Fibroblast of skin of scalp (primary cell): ENCODE measurements at places on chromosomes 6 and 20.
A peak's percentile ranks its signal among the peaks of the same experiment; 100 is the strongest.

DNA sequence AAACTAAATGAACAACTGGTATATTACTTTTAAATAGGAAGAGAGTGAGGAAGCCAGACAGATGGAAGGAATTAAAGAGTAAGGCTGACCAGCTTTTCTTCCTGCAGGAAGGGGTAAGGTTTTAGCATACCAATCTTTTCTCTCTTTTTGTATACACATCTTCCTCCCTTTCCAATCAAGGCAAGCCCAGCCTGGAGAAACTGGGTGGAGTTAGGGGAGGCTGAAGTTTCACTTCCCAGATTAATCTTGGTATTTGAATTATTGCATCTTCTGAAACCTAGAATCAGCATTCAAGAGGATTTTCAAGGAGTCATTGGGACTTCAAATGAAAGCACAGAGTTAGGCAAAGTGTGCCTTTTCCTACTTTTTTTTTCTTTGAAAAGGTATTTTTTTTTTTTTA is 33.1 kb downstream of the TMEM14A start:
- no peak for DNase-seq

DNA sequence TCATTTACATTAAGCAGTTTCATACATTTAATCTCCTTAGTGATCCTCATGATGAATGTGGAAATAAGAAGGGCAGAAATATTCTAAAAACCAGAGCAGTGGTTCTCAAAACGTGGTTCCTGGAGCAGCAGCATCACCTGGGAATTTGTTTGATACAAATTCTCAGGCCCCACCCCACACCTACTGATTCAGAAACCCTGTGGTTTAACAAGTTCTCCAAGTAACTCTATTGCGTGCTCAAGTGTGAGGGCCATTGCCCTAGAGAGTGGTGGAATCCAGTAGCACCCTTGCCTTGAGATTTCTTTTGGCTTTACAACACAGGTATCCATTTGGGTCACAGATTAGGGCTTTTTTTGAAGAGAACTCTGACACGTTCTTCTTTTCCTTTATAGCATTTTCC is 354.6 kb upstream of the FLRT3 start:
- no peak for DNase-seq

DNA sequence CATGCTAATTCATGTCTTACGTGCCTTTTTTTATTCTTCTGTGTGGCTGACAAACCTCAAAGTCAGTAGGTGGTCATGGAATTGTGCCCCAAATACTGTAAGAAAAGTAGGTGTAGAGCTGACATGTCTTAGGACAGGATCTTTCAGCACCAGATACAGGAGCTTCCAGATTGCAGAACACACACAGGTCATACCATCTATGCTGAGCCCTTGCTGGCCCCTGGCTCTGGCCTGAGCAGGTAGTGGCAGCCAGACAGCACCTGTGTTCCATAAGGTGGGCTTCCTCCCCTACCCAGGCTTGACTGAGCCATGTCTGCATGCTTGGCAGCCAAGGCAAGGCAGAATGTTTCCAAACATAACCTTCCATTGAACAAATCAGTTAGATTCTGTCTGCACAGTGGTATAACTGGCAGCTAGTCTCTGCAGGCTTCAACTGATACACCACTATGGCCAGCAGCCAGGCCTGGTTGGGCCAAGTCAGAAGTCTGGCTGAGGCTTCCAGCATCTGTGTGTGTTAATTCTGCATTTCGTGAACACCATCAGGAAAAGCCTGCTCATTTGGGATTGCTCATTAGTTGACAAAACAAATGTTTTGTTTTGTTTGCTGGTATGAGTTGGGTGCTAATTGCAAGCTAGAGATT is 366.5 kb downstream of the FOXA2 start:
- DNase-seq: no peak

GRCh38 chr6:16238057-16238962 is at the start of gene GMPR:
Gene GMPR (plus strand): TSS chr6:16238587. CDS start chr6:16238694, 107 bp downstream.
- peak; percentile 42 for DNase-seq

- DNase-seq: no peak
Measured at GRCh38 chr6:97218912-97219311, 64.1 kb downstream of the MMS22L start.

DNA sequence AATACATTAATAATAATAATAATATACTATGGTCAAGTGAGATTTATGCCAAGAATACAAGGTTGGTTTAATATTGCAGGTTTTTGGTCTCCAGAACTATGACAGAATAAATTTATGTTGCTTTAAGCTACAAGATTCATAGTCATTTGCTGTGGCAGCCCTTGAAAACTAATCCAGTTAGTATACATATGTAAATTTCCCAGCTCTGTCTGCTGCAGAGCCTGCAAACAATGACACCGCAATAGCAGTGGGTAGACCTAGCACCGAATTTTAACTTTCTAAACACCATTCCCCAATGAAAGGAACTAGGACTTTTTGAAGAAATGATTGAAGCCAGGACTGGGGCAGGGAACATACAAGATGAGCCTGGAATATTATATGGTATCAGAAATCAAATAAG is 647.7 kb upstream of the NRSN1 start:
- DNase-seq: no peak

DNA sequence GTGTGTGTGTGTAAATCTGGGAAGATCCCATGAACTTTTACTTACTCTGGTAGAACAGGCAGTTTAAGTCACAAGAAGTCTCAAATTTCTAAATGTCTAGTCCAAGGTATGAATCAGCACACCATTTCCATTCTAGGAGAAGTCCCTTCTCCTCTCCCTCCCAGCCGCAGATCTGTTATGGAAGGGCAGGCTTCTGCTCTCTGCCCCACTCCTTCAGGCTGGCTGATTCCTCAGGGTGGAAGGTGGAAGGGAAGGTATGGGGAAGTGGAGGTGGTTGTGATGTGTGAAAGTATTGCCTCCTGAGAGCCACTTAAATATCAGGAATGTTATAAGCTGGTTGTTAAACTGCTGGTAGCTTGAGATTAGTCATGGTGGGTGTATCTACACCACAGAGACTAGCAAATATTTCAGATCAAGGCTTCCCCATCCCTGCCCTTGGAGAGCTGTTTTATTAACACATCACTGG is 44.5 kb upstream of the LAMA4 start:
- peak; percentile 85 for DNase-seq

GRCh38 chr20:5887386-5887785 is 62.9 kb downstream of the TRMT6 start:
- no peak for DNase-seq

GRCh38 chr6:169495601-169496000 is 206.2 kb downstream of the WDR27 start:
- peak; percentile 70 for DNase-seq

DNA sequence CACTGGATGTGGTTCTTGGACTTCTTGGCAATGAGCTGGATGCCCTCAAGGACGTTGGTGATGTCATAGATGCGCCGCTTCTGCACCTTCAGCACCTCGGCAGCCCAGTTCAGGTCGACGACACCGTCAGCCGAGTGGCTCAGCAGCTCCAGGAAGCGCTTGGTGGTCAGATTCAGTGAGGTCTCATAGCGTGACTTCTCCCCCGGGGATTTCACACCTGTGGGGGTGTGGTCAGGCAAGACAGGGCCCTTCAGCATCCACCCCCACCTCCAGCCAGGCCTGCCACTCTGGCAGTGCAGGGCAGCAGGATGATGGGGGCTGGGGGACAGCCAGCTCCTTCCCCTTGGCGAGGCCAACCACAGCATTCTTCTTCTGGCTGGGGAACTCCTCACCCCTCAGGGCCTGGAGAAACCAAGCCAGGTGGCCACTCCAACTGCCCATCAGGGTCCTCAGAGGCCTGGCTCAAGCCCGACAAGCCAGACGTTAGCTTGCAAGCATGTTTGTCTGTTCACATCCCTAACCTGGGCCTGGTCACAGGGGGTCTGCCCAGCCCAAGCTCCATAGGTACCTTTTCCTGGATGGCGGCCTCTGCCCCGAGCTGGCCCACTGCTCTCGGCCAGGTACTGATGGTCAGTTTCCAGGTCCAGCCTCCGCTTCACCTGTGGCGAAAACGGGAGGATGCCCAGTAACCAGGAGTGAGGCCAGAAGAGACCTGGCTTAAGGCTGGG is 5.7 kb upstream of the NECAB3 start:
- no peak for DNase-seq

DNA sequence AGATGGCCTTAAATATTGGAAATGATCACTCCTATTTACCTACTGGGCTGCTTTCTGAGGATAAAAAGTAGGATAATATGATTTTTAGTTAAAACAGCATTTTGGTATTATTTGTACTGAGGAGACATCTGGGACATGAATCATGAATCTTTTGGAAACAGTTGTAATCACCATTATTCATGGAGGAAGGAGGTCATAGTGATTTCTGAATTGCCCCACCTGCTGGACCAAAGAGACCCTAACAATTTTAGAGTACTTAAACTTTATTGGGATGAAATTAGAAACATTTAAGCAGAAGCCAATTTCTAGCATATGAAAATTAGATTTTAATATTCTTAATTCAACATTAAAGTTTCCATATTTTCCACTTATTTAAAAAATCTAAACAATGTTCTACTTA is 108.4 kb upstream of the SIM1 start:
- peak; percentile 67 for DNase-seq

- no peak for DNase-seq
Measured at GRCh38 chr6:103344554-103345163, 1515.1 kb downstream of the HACE1 start.

- no peak for DNase-seq
Measured at GRCh38 chr20:61723529-61724257, 342.0 kb downstream of the TAF4 start.

- no peak for DNase-seq
Measured at GRCh38 chr6:46632053-46632452, 20.6 kb downstream of the CYP39A1 start.
